ENCODE measurements at places on chromosomes 7 and 10.

GRCh38 chr10:14712991-14713424, 61.7 kb downstream of the FAM107B start:
- H3K27me3 ChIP-seq = no peaks in the 10 kb centered on the region
- H3K4me1 ChIP-seq = no peaks in the 10 kb centered on the region
- no peaks in the 10 kb centered on the region for H3K36me3 ChIP-seq
- no peak overlapping the region for H3K4me3 ChIP-seq
- DNase-seq = no peak
- H3K27ac ChIP-seq = no peak overlapping the region

GRCh38 chr7:91378131-91378530, 113.9 kb downstream of the FZD1 start:
- H3K4me1 ChIP-seq = no peaks in the 10 kb centered on the region
- no peak overlapping the region for H3K4me3 ChIP-seq
- no peaks in the 10 kb centered on the region for H3K36me3 ChIP-seq
- H3K27me3 ChIP-seq = no peaks in the 10 kb centered on the region
- H3K27ac ChIP-seq = no peak overlapping the region

DNA sequence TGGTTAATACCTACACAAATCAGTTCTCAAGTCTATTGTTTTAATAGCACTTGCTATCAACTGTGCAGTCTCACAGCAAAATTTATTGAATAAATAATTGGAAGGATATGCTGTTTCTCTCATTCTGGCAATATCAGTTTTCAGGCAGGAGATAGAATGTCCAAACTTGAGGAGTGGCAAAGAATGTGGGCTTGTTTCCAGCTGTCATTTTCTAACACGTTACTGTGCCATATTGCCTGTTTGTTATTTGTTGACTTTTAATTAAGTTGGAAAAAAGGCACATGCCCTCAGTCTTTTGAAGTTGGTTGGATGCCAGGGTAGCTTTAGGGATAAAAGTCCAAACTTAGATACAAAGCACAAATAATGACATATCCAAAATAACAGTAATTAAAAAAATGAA, 52.2 kb downstream of the MAGI2 start:
- H3K4me3 ChIP-seq = no peak overlapping the region
- DNase-seq = no peak
- H3K4me1 ChIP-seq = no peaks in the 10 kb centered on the region
- H3K27ac ChIP-seq = no peak overlapping the region

DNA sequence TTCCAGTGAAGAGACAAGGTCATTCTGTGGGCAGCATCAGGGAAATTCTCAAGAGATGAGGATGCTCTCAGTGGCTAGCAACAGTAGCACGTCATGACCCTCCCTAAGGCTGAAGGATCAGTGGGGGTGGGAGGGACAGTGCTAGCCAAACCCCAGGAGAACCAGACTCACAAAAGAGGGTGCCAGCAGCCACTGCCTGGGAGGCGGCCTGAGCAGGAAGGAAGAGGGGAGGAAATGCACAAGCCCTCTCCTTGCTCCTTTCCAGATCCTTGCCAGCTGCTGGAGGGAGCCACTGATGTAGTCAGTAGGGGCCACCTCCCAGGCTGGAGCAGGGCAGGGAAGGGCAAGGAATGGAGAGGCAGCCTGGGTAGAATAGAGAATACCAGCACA, 302.7 kb downstream of the RPS24 start:
- no peaks in the 10 kb centered on the region for H3K4me1 ChIP-seq
- H3K4me3 ChIP-seq = no peak overlapping the region
- no peaks in the 10 kb centered on the region for H3K27me3 ChIP-seq
- H3K36me3 ChIP-seq = no peaks in the 10 kb centered on the region
- H3K27ac ChIP-seq = peak overlapping the region; percentile 26
- DNase-seq = peak; percentile 26

DNA sequence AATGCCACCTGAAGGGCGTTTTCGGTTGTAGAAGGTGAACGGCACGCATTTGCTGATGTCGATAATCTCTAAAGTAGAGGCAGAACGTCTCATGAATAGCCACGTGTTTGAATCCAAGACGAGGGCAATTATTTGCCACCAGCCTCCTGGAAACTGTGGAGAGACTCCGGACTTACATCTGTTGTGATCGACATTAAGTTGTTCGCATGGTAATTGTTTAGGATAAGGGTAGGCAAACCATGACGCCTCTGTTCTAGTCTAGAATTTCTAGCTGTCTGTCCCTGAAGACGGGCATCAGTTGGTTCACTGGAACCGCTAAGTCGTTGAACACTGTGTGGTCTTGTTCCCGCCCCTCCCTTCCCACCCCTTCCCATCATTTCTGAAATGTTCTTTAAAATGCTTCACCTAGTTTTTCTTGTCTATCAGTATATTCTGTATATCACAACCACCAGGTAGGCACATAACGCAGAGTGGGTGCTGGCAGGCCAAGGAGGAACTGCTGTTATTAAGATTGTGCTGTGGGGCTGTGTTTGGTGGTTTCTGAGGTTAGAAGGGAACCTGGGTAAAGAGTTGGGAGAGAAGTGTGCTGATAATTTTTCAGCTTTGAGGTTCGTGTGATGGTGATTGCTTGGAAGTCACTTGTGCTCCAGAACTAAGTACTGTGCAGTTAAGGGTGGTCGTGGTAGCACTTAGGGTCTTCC, 1.2 kb downstream of the UBE3C start:
- no peaks in the 10 kb centered on the region for H3K36me3 ChIP-seq
- no peaks in the 10 kb centered on the region for H3K27me3 ChIP-seq
- H3K4me3 ChIP-seq = peak overlapping the region; percentile 81
- DNase-seq = no peak
- peaks cover 17% of the 10 kb centered on the region for H3K4me1 ChIP-seq

- H3K27me3 ChIP-seq = no peaks in the 10 kb centered on the region
- no peaks in the 10 kb centered on the region for H3K36me3 ChIP-seq
- H3K4me3 ChIP-seq = no peak overlapping the region
Measured at GRCh38 chr10:14456218-14456869, 125.6 kb upstream of the FRMD4A start.

- no peak overlapping the region for H3K4me3 ChIP-seq
- no peaks in the 10 kb centered on the region for H3K27me3 ChIP-seq
- H3K27ac ChIP-seq = no peak overlapping the region
- no peaks in the 10 kb centered on the region for H3K4me1 ChIP-seq
Measured at GRCh38 chr7:158044482-158044823, 543.2 kb downstream of the PTPRN2 start.

GRCh38 chr7:14687777-14688176, 214.8 kb downstream of the DGKB start:
- no peak for DNase-seq
- no peak overlapping the region for H3K27ac ChIP-seq
- H3K36me3 ChIP-seq = no peaks in the 10 kb centered on the region
- H3K4me1 ChIP-seq = no peaks in the 10 kb centered on the region

DNA sequence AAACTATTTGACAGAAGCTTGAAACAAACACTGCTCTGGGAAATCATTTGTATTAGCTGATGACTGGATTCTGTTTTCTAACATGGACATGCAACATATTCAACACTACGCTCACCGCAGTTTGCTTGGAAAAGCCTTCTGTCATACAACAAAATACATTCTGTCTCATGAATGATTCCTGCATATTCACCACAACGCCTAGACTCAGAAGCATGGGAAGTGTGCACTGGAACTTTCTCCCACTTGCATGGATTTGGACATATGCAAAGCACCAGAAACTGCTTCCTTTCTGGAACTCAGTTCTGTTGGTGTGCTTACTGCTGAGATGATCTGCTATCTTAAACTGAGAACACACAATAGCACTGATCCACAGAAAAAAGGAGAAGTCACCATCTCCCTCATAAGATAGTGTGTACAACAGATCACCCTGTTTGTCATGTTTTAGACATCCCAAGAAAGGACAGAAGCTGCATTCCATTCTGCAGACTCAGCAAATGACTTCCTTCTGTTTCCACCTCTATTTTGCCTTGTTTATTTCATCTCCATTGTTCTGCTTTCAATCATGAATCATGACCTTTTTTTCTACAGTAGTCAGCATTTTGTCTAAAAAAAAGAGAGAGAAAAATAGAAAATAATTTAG, 115.8 kb downstream of the HTR7 start:
- H3K36me3 ChIP-seq = no peaks in the 10 kb centered on the region
- no peaks in the 10 kb centered on the region for H3K4me1 ChIP-seq
- H3K4me3 ChIP-seq = no peak overlapping the region
- DNase-seq = no peak

- H3K27ac ChIP-seq = no peak overlapping the region
- no peak overlapping the region for H3K4me3 ChIP-seq
- no peaks in the 10 kb centered on the region for H3K4me1 ChIP-seq
- H3K27me3 ChIP-seq = no peaks in the 10 kb centered on the region
- DNase-seq = no peak
- H3K36me3 ChIP-seq = no peaks in the 10 kb centered on the region
Measured at GRCh38 chr7:149245244-149245643, 5.8 kb downstream of the ZNF212 start.

GRCh38 chr7:128763541-128763940, 12.1 kb downstream of the OPN1SW start:
- no peaks in the 10 kb centered on the region for H3K36me3 ChIP-seq
- H3K27ac ChIP-seq = no peak overlapping the region
- H3K27me3 ChIP-seq = no peaks in the 10 kb centered on the region
- no peaks in the 10 kb centered on the region for H3K4me1 ChIP-seq

- H3K27me3 ChIP-seq = no peaks in the 10 kb centered on the region
- no peaks in the 10 kb centered on the region for H3K36me3 ChIP-seq
- no peak overlapping the region for H3K27ac ChIP-seq
- no peak for DNase-seq
- H3K4me1 ChIP-seq = no peaks in the 10 kb centered on the region
Measured at GRCh38 chr7:102834999-102835398, 77.8 kb upstream of the LRRC17 start.

DNA sequence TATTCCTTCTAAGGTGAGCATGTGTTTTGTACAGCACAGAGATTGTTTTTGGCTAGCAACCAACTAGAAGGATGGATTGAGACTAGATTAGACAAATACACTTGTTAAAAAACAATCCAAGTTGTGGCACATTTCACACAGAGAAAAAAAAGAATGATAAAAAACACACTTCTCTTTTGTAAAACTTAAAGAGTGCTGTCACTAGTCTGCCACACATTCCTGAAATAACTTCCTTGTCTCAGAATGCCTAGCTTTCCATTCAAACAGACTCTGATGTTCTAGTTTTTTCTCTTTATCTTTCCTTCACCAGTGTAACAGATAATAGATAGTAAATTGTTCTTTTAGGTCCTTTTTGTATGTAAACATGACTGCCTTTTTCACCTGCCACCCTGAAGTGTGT, 11.4 kb downstream of the DLD start:
- no peaks in the 10 kb centered on the region for H3K4me1 ChIP-seq
- H3K4me3 ChIP-seq = no peak overlapping the region
- H3K27me3 ChIP-seq = no peaks in the 10 kb centered on the region
- H3K36me3 ChIP-seq = no peaks in the 10 kb centered on the region

GRCh38 chr7:55140221-55140940, 121.6 kb downstream of the EGFR start:
- no peak for DNase-seq
- no peak overlapping the region for H3K27ac ChIP-seq
- peaks cover 12% of the 10 kb centered on the region for H3K36me3 ChIP-seq
- H3K27me3 ChIP-seq = no peaks in the 10 kb centered on the region
- no peaks in the 10 kb centered on the region for H3K4me1 ChIP-seq
- H3K4me3 ChIP-seq = no peak overlapping the region

GRCh38 chr7:8197994-8198698, 63.8 kb downstream of the ICA1 start:
- no peaks in the 10 kb centered on the region for H3K36me3 ChIP-seq
- H3K4me3 ChIP-seq = no peak overlapping the region
- no peaks in the 10 kb centered on the region for H3K4me1 ChIP-seq
- H3K27ac ChIP-seq = no peak overlapping the region

- H3K4me3 ChIP-seq = no peak overlapping the region
- H3K27ac ChIP-seq = no peak overlapping the region
- no peaks in the 10 kb centered on the region for H3K36me3 ChIP-seq
Measured at GRCh38 chr10:129972966-129973673, 9.0 kb upstream of the EBF3 start.

GRCh38 chr7:142301923-142302550, 44.2 kb upstream of the PRSS58 start:
- H3K4me1 ChIP-seq = no peaks in the 10 kb centered on the region
- H3K36me3 ChIP-seq = no peaks in the 10 kb centered on the region

DNA sequence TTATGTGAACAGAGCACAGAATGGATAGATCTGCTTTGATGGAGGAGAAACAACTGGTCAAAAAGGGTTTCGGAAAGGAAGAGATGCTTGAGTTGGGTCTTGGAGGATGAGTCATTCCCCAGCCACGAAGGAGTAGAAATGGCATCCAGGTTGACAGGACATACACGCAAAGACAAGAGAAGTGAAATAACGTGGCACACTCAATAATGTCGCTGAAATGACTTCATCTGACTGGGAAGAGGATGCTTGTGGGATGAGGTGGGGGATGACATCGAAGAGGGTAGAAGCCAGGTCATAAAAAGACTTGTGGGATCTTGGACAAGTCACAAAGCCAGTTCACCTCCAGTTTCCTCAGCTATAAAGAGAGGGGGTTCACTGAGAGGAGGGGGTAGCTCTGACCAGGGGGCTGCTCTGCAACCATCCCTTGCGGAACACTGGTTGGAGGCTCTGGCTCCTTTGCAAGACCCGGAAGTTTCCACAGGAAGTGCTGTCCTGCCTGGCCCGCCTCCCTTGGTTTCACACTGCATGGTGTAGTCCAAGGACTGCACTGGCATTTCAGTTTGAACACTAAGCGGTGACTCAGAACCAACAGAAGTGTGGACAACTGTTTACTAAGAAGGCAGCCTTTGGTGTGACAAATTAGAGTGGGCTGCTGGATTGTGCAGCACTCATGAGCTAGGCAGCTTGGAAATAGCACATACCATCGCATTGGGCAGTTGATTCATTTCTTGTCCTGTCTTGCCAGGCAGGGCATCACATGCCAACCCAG, 189.9 kb upstream of the ADO start:
- no peak for DNase-seq
- H3K4me1 ChIP-seq = no peaks in the 10 kb centered on the region
- no peak overlapping the region for H3K27ac ChIP-seq
- H3K27me3 ChIP-seq = no peaks in the 10 kb centered on the region
- H3K4me3 ChIP-seq = no peak overlapping the region
- no peaks in the 10 kb centered on the region for H3K36me3 ChIP-seq

DNA sequence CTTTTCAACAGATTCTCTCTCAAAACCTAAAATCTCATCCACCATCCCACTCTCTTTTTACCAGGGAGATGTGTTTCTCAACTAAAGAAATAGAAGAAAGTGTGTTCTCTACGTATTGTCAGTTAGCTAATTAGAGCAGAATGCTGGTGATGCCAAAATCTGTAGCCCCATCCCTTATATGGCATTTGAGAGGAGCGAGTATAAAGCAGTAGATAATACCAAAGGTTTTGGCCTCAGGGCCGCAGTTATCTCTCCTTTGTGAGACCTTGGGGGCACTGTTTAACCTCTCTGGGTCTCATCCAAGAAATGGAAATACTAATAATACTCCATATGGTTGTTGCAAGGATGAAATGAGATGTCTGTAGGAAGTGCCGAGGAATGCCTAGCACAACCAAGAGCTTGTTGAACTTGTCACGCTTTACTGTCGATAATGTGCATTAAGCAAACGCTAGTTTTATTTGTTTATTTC, 456 bp upstream of the DLD start:
- no peak for DNase-seq
- no peaks in the 10 kb centered on the region for H3K27me3 ChIP-seq
- H3K27ac ChIP-seq = peak overlapping the region; percentile 95
- peak overlapping the region; percentile 73 for H3K4me3 ChIP-seq

Measured in Peyer's patch (tissue), 4 donors.